DMS53 (cell line): ENCODE measurements at places on chromosomes 6 and 20.
A peak's percentile ranks its signal among the peaks of the same experiment; 100 is the strongest.

GRCh38 chr20:60868316-60868891, 383.7 kb upstream of the CDH4 start:
- no peak for DNase-seq

GRCh38 chr6:79111549-79111948, 33.5 kb upstream of the PHIP start:
- peak; percentile 15 for DNase-seq

- no peak for DNase-seq
Measured at GRCh38 chr6:124066946-124067552, 263.4 kb downstream of the NKAIN2 start.

DNA sequence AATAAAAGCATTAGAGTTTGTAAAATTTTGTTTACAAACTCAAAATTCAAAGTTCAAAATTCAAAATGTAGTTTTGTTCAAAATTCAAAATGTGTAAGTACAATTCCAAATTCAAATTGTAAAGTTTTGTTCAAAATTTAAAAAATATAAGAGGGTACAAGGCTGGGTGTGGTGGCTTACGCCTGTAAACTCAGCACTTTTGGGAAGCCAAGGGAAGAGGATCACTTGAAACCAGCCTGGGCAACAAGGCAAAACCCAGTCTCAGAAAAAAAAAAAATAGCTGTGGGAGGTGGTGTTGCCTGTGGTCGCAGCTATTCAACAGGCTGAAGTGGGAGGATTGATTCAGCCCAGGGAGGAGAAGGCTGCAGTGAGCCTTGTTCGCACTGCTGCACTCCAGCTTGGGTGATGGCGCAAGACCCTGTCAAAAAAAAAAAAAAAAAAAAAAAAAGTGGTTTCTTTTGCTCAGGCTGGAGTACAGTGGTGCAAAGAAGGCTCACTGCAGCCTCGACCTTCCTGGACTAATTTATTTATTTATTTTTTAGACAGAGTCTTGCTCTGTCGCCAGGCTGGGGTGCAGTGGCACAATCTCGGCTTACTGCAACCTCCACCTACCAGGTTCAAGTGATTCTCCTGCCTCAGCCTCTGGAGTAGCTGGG, 5.4 kb upstream of the ZBTB12 start:
- DNase-seq: peak; percentile 34

GRCh38 chr6:30689985-30690384, 799 bp downstream of the NRM start:
- no peak for DNase-seq

GRCh38 chr6:146090474-146090873, 61.6 kb downstream of the GRM1 start:
- no peak for DNase-seq

GRCh38 chr20:19415786-19416185, 203.3 kb downstream of the SLC24A3 start:
- DNase-seq: no peak

DNA sequence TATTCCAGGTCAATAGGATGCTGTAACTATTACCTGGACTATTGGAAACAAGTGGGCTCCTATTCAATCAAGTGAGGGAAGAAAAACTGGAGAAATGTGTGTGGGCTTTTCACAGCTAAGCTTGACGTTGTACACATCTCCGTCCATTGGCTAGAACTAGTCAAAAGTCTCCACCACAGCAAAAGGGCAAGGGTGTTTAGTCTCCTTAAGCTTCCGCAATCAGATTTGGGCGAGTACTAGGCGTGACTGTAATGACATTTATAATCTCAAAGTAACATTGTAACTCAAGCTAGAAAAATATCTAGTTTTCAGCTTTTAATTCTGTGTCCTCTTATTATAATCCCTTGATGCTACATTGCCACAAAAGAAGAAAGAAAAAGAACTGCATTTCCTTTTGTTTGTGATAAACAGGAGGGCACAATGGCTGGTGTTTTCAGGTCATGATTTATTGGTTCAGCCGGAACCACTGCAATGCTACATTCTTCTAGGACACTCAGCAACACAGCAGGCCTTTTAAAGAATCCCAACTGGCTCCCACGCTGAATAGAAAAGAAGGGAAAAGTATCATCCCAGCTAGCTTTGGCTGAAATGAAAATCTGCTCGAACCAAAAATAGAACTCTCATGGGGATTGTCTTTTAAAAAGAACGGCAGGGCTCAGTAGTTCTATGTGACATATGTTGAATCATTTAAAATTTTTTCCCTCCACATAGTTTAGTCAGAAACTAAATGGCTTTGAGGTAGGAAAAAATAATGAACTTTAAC, 387.7 kb downstream of the BTBD3 start:
- DNase-seq: no peak

- no peak for DNase-seq
Measured at GRCh38 chr6:6512711-6513110, 75.8 kb upstream of the LY86 start.

DNA sequence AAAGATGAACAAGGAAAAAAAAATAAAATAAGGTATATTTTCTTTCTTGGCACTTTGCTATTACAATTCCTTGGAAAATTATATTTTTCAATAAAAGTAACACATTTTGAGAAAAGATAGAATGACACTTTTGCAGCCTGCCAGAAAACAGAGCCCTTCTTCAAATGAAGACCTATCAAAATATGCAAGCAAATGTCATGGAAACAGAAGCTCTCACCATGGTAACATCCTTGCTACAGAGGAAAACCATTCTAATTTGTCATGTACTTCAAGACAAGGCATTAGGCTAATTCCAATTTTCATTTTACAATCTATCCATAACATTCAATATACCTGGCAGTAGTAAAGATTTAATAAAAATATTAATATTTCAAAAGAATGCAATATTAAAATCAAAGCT, 177.9 kb downstream of the RNGTT start:
- peak; percentile 17 for DNase-seq

GRCh38 chr6:158717341-158718330, 67.8 kb downstream of the SYTL3 start:
- no peak for DNase-seq

- DNase-seq: no peak
Measured at GRCh38 chr20:62952373-62952967, at the start of gene SLC17A9. TSS of gene SLC17A9 (plus strand) at chr20:62952709. CDS start at chr20:62952831, 122 bp downstream.
